ENCODE measurements at places on chromosomes 7 and 10.

DNA sequence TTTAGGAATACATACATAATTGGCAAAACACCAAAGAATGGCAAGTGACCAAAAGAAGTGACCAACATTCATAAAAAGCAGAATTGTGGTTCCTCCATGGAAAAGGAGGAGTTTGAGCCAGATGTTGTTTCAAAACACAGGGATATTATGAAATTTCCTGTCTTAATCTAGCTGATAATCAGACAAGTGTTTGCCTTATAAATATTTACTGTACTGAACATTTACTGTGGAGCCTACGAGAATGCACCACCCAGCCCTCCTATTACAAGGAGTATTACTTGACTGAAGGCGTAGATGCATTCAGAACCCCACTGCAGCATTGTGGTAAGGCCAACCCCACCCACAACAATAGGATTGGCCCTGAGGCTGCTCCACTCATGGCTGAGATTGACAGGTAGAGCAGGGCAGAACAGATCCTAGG lies 118.9 kb downstream of the AKR1D1 start:
- no peak for DNase-seq

- no peak for DNase-seq
Observed at GRCh38 chr7:138248609-138249008, 172.3 kb downstream of the AKR1D1 start.

- no peak for DNase-seq
Observed at GRCh38 chr10:22810643-22811465, 96.5 kb upstream of the PIP4K2A start.

- DNase-seq: no peak
Observed at GRCh38 chr7:31778296-31778695, 91.3 kb downstream of the PPP1R17 start.

GRCh38 chr7:138257459-138258196 lies 181.4 kb downstream of the AKR1D1 start:
- DNase-seq: no peak

DNA sequence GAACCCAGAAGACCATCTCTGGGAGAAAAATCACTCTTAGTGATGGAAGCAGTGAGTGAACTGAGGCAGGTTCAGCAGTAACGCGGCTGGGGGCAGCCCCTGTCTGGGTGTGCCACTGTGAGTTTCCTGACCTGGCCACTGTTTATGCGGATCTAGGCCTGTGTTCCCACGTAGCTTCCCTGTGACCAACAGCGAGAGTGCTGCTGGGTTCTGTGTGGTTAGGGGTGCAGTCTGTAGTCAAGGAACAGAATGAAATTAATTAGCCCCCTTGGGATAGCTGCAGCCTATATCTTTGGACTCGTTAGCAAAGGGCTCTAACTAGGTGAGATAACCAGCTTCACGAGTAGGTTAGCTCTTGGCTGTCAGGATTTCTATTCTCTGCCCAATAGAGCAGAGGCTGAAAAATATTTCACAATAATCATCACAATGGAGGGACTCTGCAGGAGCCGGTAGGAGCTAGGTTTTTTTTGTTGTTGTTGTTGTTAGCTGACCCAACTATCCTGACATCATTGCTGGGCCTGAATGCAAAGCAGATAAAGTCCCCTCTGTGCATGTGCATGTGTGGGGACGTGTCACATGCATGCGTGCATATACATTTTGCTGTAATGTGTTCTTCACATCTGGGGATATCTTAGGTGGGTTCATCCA lies 164.9 kb downstream of the TMEM178B start:
- DNase-seq: no peak

DNA sequence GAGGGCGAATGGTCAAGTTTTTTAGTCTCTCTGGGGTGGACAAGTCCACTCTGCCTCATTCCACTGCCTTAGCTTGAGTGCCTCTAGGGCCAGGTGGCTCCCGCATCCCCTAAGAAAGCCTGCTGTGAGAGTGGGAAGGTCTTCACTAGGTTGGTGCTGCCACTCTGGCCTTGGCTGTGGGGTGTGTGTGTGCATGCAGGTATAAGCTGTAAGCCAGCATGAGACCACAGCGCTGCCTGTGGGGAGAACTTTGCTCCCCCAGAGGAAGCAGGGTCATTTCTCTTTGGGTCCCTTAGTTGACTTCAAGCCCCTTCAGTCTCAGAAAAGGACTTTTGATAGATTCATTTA lies 25.5 kb upstream of the PCBD1 start:
- no peak for DNase-seq

DNA sequence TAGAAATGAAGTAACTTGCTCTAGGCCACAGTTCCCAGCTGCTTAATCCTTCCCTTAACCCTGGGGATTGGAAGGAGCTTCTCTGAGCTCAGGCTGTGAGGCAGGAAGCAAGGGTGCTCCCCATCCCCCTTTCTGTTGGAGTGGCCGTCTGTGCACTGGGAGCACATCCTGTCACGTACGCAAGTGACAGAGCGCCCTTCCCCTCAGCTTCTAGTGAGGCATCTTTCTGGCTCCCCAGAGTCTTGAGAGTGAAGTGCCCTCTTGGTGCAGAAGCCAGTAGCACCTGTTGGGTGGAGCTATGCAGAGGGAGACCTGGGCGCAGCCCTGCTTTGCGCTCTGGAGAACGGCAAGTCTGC lies 47.8 kb downstream of the SHH start:
- no peak for DNase-seq

DNA sequence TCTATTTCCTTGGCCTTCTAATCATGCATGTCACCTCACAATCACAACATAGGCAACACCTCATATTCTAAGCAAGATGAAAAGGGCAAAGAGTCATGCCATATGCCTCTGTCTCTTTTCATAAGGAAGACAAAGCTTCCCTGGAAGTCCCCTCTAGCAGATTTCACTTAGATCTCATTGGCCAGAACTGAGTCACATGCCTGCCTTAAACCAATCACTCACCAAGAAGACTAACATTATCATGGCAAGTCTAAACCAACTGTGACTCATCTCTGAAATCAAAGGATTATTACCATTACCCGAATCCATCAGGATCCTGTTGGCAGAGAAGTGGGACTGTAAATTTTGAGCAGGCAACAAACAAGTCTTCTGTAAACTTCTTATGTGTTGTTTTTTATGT lies 27.8 kb downstream of the CAV1 start:
- DNase-seq: no peak

DNA sequence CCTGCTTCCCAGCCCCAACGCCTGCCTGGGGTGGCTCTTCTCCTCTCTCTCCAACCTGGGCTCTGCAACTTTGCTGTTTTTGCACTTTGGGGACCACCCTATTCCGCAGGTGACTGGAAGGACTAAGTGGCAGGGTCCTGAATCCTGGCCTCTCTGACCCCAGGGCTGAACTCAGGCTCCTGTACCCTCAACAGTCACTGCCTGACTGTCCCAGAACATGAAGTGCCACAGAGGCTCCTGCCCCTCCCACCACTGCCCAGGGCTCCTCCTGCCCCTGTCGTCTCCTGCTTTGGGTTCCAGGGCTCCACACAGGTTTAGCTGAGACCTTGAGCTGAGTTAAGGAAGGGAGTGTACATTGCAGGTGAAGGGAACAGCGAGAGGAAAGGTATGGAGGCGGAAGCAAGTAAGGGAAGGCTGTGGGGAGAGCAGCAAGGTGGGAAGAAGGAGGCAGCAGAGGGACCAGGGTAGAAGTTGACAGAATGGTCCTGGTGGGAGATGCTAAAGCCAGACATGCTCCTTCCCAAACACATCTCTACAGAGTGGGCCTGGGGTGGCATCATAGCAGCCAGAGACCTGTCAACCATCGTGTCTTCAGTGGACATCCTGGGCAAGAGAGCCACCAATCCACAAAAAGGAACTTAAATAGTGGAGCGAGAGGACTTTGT lies 5.7 kb upstream of the GRID1 start:
- DNase-seq: no peak

DNA sequence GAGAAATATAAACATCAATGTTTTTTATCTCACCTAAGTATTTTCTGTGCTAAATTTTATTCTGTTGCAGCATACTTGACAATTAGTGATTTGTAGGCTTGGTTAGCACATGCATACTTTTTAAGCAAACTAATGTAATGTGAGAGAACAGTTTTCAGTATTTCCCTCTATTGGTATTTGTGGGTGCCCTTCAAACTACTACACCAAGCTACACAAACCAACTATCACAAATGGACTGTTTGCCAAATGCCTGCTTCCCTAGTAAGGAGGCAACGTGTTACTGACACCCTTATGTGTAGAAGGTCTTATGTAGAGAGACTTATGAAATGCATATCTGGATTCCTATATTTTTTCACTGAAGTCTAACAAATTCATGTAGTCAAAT lies 98.4 kb upstream of the FZD1 start:
- no peak for DNase-seq

DNA sequence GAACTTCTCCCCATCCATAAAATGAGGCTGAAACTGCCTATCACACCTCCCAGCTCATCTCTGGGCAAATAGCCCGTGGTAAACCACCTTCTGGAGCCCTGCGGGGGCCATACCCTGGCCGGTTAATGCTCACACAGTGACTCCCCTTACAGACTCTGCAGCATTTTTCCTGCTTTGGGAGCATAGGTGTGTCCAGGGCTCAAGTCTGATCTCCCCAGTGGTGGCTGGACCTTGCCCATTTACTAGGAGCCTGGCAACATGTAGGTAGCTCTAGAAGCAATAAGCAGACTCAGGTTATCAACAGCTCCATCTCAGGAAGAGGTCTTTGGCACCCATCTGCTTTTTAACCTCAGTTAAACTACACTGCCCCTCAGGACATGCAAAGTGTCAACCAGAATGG lies 5.5 kb upstream of the CDHR1 start:
- no peak for DNase-seq

- DNase-seq: no peak
Observed at GRCh38 chr10:64508029-64508661, 986.9 kb downstream of the REEP3 start.

DNA sequence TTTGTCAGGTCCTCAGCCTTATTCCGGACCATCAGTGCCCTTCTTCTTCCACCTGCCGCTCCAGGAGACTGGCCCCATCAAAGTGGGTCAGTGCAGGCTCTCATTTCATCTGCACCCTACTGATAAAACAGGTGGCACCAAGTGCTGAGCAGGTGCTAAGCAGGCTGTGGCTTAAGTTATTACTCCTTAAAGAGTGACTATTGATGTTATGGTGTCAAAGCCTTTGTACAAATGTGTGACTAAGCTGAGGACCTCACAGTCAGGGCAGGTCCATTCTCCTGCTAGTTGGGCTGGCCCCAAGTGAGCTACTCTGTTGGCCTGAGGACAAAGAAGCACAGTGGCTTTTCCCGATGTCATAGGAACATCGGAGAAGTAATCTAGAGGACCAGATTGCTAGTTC lies 11.2 kb upstream of the CALD1 start:
- no peak for DNase-seq

DNA sequence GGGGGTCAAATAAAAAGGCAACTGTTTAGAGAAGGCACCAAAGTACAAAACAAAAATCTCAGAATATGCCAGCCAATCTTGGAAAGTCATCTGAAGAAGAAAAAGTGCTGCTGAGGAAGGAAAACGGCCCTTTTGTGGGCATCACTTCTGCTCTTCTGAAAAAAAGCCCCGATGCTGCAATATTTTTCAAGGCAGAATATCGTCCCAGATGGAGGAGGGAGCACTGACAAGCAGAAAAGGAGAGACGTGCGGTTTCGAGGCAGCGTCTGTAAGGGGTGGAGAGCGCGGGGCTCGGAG lies 959 bp upstream of the ATRNL1 start:
- no peak for DNase-seq

- no peak for DNase-seq
Observed at GRCh38 chr10:63145782-63146181, 12.7 kb downstream of the NRBF2 start.

DNA sequence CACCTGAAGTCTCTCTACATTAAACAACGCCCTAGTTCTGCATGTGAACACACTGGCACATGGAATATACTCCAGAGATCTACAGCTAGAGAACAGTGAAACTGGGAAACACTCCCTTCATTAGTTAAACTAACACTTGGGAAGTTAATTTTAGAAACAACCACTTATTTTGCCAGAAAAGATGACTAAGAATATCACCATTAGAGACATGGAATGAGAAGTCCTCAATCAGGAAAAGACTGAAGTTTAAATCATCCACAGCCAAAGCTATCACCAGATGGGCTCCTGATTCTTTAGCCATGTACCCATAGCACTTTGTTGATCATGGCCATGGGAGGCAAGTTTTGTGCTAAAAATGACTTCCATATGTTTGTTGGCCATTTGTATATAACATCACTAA lies 719.5 kb downstream of the KCNMA1 start:
- DNase-seq: no peak

- no peak for DNase-seq
Observed at GRCh38 chr10:44008270-44008916, 359.7 kb upstream of the ZNF32 start.

DNA sequence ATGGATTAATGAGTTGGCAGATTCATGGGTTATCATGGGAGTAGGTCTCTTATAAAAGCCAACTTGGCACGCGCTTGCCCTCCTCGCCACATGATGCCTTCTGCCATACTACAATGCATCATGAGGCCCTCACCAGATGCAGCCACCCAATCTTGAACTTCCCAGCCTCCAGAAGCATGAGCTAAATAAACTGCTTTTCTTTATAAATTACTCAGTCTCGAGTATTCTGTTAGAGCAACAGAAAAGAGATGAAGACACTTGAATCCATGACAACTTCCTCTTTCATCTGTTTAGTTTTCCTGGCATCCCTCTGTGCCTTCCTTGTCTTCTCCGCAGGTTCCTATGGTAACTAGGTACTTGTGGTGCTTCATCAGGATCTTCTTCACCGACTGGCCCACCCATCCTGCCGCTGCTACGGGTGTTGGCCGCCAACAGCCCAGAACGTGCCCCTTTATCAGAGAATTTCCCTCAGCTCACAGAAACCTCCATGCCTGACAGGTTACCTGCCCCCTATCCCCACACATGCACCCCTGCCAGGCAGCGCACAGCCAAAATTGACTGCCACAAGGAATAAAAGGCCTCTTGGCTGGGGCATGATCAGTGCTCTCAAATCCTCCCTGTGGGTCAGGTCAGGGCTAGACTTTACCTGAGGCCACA lies 28.0 kb upstream of the PPIF start:
- no peak for DNase-seq

DNA sequence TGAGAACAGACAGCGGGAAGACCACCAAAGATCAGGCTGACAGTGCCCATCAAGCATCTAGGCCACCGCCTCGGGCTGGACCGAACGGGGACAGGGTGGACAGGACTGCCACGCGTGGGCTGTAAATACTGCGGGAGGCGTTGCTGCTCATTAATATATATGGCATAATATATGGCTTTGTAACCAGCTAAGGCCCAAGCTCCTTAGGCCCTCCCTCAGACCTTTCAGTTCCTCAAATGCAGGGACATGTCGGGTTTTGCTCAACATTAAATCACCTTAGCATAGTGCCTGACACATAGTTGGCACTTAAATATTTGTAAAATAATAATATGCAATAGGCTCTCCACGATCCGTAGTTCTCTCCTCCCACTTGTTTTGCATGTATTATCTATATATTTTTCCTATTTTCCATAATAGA lies 402 bp upstream of the TMEM168 start:
- DNase-seq: no peak

GRCh38 chr7:101884671-101885596 lies 67.5 kb downstream of the CUX1 start:
- DNase-seq: no peak

- DNase-seq: no peak
Observed at GRCh38 chr7:142798451-142799436, 28.0 kb downstream of the PRSS2 start.
